CD4-positive, alpha-beta T cell treated with Interleukin-2 at 100 ng/mL for 4 hours (primary cell): ENCODE measurements at places on chromosomes 3 and 15.

DNA sequence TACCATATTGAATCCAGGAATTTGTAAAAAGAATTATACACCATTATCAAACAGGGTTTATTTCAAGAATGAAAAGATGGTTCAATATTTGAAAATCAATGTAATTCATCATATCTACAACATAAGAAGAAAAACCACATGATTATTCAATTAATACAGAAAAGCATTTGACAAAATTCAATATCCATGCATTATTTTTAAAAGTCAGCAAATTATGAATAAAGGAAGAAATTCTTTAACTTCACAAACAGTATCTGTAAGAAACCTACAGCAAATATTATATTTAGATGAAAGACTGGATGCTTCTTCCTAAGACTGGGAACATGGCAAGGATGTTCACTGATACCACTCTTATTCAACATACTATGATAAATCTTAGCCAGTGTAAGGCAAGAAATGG, 41.3 kb upstream of the TCAIM start:
- no peak for DNase-seq

GRCh38 chr3:188097791-188098190, 56.2 kb upstream of the LPP start:
- DNase-seq = no peak

DNA sequence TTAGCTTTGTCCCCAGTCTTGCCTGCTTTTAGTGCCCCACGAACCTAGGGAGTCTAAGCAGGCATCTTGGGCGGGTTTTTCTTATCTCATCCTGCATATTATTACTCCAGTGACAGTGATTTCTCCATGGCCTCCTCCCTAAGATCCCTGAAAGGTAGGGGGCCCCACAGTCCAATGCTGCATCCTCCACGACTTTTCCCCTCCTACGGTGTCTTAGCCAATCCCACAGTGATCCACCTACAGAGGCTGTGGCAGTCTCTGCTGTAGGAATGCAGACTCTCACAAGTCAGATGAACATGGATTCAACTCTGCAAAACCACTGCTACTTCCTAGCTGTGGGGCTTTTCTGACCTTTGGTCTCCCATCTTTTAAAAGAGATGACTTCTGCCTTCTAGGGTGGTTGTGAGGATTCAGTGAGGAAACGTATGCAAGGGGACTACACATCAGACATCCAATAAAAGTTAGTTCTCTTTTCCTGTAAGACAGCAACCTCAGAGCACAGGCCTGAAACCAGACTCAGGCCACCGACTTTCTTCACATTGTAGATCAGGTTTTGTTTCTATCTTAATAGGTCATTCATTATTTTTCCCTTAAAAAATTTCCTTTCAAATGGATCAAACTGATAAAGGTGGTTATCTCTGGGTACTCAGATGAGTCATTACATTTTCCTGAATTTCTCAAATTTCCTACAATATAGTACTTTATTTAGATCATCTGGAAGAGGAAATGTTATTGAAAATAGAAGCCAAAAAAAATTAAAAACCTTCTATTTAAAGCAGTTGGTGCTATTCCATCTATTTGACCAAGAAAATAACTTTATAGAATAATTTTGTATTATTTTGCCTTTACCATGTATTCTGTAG, 23.2 kb downstream of the ILDR1 start:
- no peak for DNase-seq

DNA sequence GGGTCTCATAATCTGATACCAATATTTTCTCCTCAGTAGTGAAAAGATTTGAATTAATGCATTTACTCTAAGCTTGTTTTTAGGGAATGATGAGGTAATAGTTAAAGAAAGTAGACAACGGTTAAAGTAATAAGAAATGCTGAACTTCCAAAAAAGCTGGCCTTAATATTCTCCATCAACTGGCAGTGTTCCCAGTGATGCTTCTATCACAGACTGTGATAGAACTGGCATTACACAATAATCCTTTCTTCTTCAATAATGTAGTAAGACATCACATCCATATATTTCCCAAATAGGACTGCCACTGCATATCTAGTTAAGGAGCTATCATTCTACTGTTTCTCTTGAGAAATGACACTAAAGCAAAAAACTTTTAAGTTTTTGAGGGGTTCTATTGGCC, 188.7 kb downstream of the IL5RA start:
- DNase-seq = no peak

DNA sequence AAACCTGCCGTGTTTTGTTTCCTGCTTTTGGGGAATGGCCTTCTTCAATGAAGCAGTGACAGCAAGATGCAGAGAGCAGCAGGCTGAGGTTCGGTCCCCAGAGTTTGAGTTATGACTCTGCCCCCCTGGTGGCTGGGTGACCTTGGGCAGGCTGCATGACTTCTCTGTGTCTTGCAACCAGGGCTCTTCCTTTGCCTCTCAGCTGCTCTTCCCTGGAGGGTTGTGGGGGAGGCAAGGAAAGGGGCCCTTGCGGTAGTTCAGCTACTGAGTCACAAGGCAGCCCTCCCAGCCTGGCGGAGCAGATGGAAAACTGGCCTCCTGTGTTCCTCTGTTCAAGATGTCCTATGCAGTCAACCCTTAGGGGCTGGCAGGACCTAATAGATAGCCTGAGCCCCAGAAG, 17.1 kb downstream of the CTXND1 start:
- peak; percentile 27 for DNase-seq
